Activated T-helper 17 cell treated with anti-CD3 and anti-CD28 coated beads, Interleukin-2, amount 50 U/mL, for 72 hours (primary cell): ENCODE measurements at places on chromosomes 2 and 18. TPM values are rescaled to one million over a fixed set of nuclear protein-coding genes. Genes with fewer than 3 reads are reported as not detected.

GRCh38 chr2:119385466-119385865 is 18.7 kb downstream of the DBI start:
- ATAC-seq = no peak

DNA sequence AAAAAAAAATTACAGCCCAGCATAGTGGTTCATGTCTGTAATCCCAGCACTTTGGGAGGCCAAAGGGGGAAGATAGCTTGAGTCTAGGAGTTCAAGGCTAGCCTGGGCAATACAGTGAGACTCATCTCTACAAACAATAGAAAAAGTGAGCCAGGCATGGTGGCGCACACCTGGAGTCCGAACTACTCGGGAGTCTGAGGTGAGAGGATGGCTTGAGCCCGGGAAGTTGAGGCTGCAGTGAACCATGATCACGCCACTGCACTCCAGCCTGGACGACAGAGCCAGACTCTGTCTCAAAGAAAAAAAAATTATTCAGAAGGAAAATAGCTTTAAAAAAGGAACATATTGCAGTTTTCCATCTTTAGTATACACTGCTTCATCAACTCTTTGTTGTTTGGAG is 47.8 kb downstream of the CYP27C1 start:
- ATAC-seq = no peak

GRCh38 chr2:117771969-117772630 is 42.4 kb upstream of the DDX18 start:
- ATAC-seq = no peak

GRCh38 chr2:233497692-233498091 is 68.9 kb downstream of the USP40 start:
- ATAC-seq = no peak

GRCh38 chr2:118089139-118089800 is 999 bp downstream of the INSIG2 start:
- peak; percentile 50 for ATAC-seq

DNA sequence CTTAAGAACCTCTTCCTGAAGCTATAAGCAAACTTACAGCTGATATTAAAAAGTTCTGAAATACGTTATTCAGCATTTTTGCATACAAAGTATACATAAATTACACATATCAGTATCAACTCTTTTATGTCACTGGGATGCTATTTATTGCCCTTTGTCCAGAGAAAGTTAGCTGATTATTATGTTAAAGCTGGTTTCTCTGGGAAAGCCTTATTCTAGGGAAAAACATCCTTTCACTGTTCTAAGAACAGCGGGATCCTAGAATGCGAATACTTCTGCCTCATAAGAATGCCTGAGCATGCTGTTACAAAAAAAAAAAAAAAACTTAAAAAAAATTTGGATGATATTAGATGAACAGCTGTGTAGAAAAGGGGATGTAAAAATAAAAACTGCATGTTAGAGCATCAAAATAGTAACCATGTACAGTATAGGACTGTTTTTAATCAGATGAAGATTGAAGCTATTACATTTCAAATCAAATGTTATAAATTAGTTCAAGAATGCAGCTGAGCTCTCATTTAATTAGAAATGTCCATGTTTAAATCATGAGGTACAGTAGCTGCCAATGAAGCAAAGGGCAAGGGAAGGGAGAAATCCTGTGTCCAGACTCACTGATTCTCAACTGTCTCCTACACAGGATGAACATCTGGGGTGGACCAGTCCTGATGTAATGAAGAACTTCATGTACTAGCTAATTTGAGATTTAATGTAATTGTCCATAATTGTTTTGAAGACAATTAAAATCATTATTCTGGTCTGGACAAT is 8.2 kb downstream of the FTCDNL1 start:
- no peak for ATAC-seq

DNA sequence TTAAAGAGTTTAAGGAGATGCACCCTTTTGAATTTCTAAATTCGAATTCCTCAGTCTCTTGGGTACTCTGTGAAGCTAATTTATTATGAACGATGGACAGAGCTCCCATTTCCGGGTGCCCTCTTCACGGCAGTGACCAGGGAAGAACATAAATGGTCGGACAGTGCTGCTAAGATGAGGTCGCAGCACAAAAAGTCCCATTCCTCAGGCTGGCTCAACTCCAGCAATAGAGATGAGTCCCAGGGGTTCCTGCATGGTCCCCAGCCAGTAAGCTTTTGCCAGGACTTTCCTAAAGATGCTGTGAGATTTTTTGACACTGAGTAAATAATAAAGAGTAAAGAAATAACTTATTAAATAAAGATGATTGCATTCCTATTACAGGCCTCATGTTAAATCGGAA is 43.0 kb upstream of the STK39 start:
- ATAC-seq = no peak

DNA sequence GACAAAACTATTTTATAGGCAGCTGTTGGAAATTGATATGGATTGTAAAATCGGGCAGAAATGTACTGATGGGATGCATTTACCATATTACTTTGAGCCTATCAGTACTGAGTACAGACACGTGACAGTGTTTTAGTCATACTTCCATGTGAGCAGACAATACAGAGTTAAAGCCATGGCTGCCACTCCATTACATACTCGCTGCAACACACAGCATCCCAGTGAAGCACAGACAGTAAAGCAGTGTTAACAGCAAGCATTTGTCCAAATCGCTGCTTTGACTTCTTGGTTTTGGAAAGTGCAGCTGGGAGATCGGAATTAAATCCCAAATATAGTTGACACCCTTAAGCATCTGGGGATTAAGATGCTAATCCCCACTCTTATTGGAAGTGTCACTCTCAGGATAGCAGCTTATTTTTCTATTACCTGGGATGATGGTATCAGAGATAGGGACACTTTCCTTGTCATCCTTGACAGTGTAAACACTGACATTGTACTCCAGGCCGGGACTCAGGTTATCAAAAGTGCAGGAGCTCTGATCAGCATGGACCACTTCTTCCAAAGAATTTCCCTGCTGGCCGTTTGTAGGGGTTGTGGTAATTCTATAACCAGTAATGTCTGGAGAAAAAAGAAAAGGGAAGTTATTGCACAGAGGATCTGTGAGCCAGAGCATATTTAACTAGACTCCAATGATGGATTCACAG is 41.6 kb downstream of the FN1 start:
- no peak for ATAC-seq

DNA sequence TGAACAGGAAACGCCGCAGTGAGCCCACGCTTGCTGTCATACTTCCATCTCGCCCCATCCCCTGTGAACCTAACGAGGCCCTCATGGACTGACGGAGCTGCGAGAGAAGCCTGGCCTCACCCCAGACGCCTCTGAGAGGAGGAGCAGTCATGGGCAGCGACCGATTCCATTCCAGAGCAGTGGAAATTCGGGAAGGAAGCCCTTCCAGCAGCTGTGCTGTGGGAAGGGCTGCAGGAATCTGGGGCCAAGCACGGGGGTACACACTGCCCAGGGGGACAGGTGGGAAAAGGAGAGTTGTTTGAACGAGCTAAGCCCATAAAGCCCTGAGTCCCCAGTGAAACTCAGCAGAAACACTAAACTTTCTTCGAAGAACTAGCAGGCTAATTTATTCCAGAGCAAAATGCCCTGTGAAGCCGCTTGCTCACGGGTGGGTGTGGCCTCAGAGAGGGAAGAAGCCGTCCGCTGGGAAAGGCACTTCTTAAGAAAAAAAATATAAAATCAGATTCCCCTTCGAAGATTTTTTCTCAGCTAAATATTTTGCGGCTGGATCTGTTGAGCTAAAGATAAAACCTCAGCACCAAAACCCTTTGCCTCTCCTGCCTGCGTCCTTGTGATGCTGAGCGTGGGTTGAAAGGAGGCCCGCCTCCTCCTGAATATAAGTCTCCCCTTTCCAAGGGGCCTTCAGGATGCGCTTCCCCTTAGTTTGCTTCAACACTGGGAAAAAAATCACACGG is 38.2 kb downstream of the ANKMY1 start:
- no peak for ATAC-seq

GRCh38 chr18:3554811-3555427 is 104.9 kb downstream of the TGIF1 start:
- no peak for ATAC-seq

GRCh38 chr2:86623043-86623493 is 597 bp downstream of the RNF103 start:
- ATAC-seq = peak; percentile 34

DNA sequence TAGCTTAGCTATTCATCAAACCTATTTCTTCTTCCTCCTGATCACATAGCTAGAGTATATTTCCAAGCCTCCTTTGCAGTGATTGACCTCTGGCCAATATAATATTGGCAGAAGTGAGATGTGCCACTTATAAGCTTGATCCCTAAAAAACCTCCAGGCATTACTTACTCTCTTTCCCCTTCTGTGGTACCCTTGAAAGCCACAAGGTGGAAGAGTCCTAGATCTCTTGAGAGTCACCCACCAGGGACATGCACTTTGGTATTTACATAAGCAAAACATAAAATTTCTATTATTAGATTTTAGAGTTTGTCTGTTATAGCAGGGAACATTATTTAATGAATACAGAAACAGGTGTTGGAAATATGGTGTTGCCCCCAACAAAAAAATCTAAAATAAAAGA is 112.0 kb downstream of the EXOC6B start:
- no peak for ATAC-seq

DNA sequence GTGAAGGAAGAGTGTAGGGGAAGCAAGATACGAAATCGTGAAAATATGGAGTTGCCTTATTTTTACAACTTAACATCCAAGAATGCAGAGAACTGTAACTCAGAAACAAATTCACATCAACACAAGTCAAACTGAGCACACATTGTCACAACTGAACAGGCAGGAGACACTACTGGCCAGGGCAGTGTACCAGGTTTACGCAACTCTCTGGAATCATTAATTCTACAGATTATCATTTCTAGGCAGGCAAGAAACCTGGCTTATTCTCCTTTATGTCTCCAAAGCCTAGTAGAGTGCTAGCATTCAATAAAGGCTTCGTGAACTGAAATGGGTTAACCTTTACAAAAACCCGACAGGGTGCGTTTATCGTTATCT is 584 bp downstream of the COA5 start:
- no peak for ATAC-seq

TBR1 gene
- total RNA-seq = 0.06 TPM

CDK5R2 gene
- not detected for total RNA-seq

IL1RL2 gene
- 2.7 TPM for total RNA-seq

ACMSD gene
- not detected for total RNA-seq
